ENCODE measurements at places on chromosomes 4 and X.

DNA sequence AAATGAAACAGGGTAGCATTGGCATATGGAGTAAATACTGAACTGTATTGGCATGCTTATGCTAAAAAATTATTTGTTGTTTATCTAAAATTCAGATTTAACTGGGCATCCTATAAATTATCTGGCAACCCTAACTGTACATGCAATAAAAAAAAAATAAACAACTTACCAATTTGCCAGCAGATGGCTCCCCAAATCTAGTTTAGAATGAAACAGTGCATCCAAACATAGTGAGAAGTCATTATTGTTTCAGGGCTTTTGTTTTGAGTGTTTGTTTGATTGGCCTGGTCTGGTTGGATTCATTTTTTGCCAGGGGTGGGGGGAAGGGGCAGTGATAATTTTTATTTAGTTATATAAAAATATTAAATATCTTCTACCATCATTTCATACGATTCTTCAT lies 12.8 kb upstream of the NSUN7 start:
- DNase-seq = no peak

- DNase-seq = no peak
Observed at GRCh38 chr4:3112609-3113469, 38.4 kb downstream of the HTT start.

DNA sequence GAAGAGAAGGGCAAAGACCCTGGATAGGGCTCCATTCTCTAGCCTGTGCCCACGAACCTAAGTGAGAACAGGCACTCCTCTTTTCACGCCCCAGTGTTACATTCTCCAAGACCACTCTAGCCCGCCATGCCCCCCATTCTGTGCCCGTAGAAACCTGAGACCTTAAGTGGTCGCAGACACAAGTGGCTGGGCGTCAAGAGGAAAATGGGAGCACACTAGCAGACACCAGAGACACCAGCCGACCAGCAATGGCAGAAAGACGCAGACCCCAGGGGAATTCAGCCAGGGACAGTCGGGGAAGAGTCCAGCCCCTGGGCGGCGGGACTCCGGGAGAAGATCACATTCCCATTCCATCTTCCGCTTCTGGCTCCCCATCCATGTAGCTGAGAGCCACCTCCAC lies 2027.9 kb downstream of the PCDH7 start:
- DNase-seq = no peak

GRCh38 chrX:153983321-153983801 lies 10.8 kb downstream of the TMEM187 start:
- no peak for DNase-seq

DNA sequence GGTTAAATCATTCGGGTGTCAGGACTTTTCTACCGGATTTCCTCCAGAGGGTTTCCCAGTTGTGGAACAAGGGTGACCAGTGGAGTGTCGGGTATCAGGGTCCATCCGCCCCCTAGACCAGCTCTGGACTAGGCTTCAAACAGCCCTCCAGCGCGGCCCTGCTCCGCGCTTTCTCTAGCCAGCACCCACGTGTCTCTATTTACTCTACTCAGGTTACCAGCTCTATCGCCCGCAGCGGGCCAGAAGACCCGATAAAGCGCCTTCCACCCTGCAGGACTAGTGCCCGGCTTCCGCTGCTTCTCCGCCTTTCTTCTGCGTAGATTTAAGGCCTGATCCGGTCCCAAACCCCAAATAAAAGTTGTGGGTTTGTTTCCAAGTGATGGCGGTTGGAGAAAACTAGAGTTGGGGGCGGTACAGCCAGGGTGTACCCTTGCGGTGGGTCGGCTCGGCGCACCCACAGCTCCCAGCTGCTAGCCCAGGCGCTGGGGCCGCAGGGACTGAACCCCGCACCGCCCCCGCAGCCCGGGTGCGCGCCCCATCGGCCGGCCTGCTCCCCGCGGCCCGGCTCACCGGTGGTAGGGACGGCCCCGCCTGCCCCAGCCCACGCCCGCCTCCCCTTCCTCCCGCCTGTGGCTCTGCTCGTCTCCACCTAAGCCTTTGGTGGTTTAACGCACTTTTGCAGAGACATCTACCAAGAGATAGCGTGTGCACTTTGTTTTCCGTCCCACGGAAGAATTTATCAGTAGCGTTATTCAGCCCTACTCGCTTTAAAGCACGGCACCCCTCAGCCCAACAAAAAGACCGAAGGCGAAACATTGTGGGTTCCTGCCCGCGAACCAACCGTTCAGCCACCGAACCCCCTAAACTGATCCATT lies 2.1 kb downstream of the LEF1 start:
- DNase-seq = no peak

DNA sequence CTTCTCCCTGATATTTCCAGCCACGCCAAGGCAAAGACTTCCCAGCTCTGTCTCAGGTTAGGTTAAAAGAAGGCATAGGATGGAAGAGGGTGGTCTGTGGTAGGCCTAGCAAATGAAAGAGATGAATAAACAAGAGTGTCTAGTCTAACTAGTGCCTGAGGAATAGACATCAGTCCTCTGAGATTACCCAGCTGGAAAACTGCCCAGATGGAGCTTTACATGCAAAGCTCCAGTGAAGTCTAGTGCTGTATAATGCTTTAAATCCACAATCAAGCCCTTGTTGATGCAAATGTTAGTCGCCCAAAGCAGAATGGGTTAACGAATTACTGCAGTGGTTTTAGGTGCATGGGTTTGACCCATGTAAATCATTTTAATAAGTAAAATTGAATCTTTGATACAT lies 24.8 kb upstream of the GUCY1B1 start:
- DNase-seq = no peak

DNA sequence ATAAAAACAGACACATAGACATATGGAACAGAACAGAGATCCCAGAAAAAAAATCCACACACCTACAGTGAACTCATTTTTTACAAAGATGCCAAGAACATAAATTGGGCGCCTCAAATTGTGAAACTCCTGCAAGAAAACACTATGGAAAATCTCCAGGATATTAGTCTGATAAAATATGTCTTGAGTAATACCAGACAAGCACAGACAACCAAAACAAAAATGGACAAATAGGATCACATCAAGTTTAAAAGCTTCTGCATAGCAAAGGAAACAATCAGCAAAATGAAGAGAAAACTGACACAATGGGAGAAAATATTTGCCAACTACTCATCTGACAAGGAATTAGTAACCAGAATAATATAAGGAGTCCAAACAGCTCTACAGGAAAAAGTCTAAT lies 337.3 kb upstream of the DIPK2B start:
- no peak for DNase-seq

DNA sequence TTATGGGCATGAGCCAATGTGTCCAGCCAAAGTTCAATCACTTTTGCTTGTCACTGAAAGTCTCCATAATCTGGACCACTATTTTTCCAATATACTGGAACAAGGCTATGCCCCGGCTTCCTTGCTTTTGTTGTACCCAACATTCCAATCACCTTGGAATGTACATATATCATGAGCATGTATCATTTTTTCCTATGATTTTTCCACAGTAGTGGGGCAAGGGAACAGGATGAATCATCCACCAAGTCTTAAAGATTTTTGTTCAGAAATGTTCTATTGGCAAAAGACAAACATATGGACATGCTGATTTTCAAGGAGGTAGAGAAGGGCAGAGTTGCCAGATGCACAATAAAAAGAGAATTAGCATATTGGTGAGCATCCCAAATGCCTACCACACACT lies 548.1 kb upstream of the INTU start:
- no peak for DNase-seq

- DNase-seq = no peak
Observed at GRCh38 chr4:184416913-184417734, 57.2 kb downstream of the IRF2 start.

DNA sequence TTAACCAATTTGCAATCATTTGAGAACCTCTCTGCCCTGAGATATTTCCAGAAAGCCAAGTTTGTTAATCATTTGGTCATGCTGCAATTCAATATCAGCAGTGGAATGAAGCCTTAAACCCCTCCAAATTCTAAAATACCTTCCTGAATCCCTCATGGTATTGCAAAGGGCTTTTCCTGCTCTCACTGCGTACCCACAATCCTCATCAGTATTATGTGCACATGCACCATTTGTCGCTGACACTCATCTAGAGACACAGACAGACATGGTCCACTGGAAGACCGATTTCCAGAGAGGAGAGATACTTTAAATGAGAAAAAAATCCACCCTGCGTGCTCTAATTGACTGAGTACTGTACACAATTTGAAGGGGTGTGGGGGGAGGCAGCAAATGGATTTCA lies 104.4 kb downstream of the GPC3 start:
- DNase-seq = no peak

DNA sequence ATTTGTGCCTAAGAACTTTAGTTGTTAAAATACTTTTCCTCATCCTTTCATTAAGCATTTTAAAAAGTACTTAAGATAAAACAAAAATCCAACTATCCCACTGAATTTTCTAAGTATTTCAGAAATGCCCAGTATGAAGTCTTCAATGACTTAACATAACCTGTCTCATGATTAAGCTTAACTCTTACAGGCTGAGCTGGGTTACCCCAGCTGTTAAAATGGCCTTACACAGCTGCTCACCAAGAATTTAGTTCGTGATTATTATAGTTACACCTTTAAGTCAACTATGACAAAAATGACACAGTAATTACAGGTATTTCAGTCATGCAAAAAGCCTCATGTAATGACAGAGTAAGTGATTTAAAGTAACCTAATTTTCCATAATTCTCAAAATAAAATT lies 145.7 kb downstream of the FBXW7 start:
- DNase-seq = no peak

DNA sequence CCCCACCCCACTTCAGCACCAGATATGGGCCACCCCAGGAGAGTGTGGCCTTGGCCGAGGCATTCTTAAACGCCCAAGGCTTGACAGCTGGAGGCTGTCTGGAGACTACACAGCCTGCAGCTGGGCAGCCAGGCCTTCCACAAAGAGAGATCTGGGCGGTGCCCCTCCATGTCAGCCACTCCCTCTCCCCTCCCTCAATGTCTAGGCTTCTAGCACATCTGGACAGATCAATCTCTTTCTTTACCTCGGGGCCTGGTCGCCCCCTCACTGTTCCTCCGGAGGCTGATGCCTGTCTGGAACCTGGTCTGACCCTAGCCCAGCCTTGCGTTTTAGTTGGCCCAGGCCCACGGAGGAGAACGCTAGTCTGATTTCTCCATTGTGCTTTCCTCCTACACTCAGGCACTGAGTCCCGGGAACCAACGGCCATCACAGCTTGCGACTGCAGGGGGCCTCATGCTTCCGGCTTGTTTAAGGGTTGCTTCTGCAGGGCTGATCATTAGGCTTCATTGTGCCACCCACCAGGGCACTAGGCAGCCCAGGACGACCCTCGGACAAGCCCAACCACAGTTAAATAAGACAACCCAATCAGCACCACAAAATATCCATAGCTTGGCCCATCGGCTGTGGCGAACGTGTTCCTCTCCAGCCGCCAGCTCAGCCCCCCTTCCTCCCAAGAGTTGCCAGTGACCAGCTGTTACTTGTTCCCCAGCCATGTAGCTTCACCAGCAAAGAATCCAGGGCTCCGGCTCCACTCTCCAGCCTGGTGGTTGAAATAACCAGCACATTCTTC lies 200.6 kb downstream of the BCOR start:
- no peak for DNase-seq

DNA sequence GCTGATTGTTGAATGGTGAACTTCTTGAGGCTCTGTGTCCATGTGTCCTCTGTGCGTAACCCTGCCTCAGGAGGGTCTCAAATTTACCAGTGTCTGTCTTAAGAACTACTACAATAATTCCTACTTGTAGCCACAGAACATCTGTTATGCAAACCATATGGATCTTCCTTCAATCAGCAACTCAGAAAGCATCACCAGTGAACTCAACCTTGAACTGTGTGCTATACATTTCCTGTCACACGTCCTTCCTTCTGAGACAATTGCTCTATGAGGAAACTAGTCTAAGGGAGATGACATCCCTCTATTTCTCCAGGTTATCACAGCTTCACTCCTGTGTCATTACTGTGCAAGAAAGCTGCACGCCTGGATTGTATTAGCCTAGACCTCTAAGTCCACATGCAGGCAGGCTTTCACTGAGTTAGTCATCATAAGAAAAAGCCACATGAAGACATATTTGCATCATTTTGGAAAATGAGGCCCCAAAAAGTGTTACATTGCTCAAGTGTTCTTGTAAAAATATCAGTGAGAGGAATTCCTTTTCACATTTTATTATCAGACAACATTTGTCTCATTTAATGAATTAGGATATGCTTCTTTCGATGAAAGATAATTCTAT lies 157.8 kb downstream of the AFF2 start:
- DNase-seq = no peak

DNA sequence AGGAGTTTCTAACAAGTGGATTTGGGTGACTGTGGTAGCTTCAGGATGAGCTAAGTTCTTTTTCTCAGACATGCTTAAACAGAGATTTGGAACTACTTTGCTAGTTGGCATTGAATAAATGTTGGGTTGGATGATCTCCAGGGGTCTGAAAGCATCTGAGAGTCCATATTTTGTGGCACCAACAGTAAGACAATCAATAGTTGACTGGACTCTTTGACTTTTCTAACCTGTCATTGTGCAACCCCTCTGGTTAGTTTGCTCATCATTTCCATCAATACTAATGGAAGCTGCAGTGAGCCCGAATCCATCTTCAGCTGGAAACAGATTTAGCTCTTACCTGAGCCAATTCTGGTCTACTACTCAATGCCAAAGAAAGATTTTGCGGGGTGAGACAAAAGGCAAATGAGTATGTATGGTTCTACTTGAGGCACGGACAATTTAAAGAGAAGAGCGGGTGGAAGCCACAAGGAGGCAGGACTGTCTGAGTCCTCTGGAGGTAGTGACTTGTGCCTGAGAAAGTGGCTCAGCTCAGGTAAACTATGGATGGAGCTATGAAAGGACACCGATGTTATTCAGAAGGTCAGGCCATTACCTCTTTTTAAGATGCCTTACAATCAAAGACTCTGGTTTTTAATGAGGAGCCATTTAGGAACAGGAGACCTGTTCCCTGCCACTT lies 118.7 kb downstream of the MID1IP1 start:
- DNase-seq = no peak

DNA sequence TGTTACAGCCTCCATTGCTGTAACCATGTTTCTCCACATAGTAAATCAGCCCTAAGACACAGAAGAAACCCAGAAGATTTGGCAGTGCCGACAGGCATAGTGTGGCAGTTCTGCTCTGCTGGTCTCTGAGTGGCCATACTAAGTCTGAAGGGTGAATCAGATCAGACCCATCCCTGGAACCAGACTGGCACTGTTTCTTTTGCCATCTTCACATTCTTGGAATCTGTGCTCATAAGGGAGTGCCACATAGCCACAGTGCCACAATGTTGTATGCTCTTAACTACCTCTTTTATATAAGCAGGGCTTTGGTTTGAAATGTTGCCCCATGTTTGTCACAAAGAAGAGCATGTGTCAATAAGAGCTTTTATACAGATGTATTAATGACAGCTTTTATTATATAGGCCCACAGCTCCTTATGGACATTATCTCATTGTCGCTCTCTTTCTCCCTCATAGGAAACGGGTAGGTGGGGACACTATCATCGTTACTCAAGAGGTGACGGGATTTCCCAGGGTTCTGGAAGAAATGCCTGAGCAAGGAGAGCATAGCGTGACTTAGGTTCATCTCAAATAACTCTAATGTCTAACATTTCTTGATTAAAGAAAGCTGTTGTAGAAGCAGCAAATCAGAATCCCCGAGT lies 128.2 kb downstream of the CBR4 start:
- DNase-seq = no peak
